ENCODE measurements at places on chromosomes 13 and 19.

DNA sequence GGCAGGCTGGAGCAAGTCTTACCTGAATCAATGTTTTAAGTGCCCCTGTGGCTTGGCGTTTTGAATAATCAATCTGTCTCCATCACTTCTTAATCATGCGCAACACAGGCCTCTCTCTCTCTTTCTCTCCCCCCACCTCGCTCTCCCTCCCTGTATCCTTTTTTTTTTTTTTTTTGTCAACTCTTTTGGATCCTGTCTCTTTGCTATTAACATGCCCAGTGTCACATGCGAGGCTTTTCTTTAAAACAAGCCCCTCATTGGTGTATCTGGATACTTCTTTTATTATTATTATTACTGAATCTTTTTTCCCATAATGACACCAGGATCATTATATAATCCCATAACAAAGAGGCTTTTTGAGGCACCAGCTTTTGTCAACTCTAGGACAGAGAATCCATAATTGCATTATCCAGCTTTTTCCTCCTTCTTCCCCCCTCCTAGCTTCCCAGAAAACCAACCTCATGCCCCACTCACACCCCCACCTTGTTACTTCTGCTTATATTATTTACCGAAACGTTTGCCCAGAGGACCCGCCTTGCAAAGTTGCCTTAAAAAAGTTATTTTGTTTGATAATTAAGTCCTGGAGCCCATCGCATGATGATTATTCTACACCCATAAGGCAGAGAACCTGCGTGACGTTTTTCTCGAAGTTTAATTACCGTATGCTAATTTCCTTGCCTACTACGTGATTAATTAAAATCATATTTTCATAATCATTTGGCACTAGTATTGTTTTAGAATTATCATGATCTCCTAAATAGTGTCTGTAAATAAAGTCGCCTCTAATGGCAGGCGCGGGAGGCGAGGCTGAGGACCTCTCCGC lies 148.1 kb upstream of the ZNF536 start:
- DNase-seq: no peak

GRCh38 chr13:87678372-87678752 lies 7.2 kb downstream of the SLITRK5 start:
- no peak for DNase-seq

DNA sequence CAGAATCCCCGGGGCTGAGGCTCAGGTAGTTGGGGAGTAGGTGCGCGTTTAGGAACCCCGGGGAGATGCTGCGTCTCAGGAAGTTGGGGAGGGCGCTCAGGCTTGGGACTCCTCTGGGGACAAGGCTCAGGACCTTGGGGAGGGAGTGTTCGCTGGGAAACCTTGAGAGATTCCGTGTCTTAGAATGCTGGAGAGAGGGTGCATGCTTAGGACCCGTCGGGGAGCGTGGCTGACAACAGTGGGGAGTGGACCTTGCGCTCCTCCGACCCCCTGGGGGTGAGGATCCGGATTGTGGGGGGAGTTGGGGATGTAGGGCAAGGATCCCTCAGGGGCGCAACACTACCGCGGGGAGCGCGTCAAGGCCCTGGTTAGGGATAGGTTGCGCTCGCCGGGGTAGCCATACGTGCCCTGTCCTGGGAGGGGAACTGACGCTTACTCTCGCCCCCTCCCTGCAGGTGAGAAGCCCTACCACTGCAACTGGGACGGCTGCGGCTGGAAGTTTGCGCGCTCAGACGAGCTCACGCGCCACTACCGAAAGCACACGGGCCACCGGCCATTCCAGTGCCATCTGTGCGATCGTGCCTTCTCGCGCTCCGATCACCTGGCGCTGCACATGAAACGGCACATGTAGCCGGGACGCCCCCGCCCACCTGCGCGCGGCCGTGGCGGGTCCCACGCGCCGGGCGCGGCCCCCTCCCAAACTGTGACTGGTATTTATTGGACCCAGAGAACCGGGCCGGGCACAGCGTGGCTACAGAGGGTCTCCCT lies 2.0 kb downstream of the KLF2 start:
- DNase-seq: no peak

- DNase-seq: no peak
Measured at GRCh38 chr13:51934461-51935087, 72.8 kb downstream of the CCDC70 start.

DNA sequence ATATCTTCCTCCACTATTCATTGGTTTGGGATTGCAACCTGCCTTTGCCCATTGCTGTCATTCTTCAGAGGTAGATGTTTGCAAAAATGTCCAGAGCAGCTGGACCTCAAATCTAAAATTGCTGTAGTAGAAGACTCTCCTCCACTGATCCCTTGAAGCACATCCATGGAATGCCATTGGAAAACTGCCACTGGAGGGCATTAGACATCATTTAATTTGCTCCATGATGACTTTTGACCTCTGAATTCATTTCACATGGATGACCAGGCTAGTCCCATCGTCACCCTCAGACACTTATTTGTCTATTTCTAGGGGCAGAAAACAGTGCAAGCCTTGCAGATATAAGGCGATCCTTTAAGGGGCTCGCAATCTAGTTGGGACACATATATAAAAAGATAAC lies 33.9 kb upstream of the FLT1 start:
- no peak for DNase-seq

GRCh38 chr19:2912306-2912705 lies 11.6 kb downstream of the ZNF57 start:
- DNase-seq: no peak

- no peak for DNase-seq
Measured at GRCh38 chr13:74889321-74889720, 592.6 kb downstream of the TBC1D4 start.

GRCh38 chr19:5838353-5839064 lies 993 bp downstream of the FUT6 start:
- DNase-seq: no peak

DNA sequence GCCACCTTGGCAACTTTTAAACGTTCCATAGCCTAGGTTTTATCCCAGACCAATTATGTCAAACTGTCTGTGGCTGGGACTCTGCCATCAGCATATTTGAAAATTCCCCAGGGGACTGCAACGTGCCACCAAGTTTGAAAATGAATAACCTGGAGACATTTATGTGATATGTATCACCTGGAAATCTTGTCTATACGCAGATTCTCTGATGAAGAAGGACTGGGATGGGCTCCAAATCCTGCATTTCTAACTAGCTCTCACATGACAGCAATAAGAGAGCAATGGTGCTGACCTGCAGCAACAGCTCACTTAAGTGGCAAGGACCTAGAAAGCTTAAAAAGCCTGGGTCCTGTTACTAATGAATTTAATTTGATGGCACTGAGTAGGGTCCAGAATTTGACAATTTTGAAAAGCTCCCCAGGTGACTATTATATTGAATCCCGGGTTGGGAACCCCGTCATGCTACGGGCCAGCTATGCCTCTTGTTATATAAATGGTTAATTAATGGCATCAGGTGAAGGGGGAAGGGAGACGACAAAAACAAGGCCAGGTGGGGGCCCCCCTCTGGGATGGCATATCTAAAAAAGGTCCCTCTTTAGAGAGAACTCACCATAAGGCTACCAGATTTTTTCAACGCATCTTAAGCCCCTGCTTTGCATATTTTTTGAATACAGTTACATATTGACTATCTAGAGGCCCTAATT lies 213.7 kb downstream of the ZIC5 start:
- DNase-seq: no peak

DNA sequence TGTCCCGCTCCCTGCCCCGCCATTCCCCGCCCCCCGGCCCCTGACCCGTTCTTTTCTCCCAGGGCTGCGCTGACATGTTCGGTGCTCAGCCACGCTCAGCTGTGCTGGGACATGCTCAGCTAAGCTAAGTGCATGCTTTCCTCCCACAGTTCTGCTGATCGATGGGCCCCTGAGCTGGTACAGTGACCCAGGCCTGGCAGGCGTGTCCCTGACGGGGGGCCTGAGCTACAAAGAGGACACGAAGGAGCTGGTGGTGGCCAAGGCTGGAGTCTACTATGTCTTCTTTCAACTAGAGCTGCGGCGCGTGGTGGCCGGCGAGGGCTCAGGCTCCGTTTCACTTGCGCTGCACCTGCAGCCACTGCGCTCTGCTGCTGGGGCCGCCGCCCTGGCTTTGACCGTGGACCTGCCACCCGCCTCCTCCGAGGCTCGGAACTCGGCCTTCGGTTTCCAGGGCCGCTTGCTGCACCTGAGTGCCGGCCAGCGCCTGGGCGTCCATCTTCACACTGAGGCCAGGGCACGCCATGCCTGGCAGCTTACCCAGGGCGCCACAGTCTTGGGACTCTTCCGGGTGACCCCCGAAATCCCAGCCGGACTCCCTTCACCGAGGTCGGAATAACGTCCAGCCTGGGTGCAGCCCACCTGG lies 3.7 kb downstream of the TNFSF9 start:
- no peak for DNase-seq

- DNase-seq: no peak
Measured at GRCh38 chr13:48264058-48264457, 31.1 kb downstream of the ITM2B start.

Measured in fibroblast of gingiva (primary cell).